ENCODE measurements at places on chromosomes 5 and 9. TPM values are rescaled to one million over a fixed set of nuclear protein-coding genes. Genes with fewer than 3 reads are reported as not detected.

Gene FOXI1
- not detected for total RNA-seq

Gene BAG1
- 30.0 TPM for total RNA-seq

Gene IL7R
- total RNA-seq = 0.39 TPM

Gene CYLC2
- not detected for total RNA-seq

Gene IFNB1
- total RNA-seq = not detected

Gene JAK2
- total RNA-seq = 16.8 TPM

Gene IL3
- total RNA-seq = not detected

Gene GPR21
- 3.5 TPM for total RNA-seq

Gene TICAM2
- total RNA-seq = 3.3 TPM

Gene ZNF474
- total RNA-seq = 0.39 TPM

All from placental epithelial cell (primary cell).